ENCODE measurements at places on chromosomes 2 and 18.

DNA sequence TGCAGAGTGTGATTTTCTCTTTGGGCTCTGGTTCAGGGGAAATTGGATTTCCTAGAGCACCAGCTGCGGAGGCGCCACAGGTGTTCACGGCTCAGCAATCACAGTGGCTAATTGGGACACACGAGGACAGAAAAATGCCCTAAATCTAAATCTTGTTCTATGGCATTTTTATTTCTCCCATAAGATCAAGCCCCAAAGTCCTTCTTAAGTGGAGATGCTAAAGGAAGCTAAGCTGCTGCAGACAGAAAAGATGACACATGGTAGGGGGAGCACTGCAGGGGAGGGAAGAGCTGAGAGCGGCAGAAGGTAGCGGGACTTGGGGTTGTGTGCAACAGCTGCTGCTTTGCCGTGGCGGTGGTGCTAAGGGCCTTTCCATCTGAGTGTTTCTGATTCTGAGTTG, 280.6 kb downstream of the MYT1L start:
- no peak for DNase-seq

- DNase-seq: no peak
Observed at GRCh38 chr2:199490049-199490448, 32.3 kb upstream of the SATB2 start.

- no peak for DNase-seq
Observed at GRCh38 chr2:133667085-133667484, 98.8 kb upstream of the NCKAP5 start.

- no peak for DNase-seq
Observed at GRCh38 chr2:135960656-135961551, 24.5 kb downstream of the DARS1 start.

- DNase-seq: no peak
Observed at GRCh38 chr2:132676999-132677398, 7.0 kb upstream of the LYPD1 start.

DNA sequence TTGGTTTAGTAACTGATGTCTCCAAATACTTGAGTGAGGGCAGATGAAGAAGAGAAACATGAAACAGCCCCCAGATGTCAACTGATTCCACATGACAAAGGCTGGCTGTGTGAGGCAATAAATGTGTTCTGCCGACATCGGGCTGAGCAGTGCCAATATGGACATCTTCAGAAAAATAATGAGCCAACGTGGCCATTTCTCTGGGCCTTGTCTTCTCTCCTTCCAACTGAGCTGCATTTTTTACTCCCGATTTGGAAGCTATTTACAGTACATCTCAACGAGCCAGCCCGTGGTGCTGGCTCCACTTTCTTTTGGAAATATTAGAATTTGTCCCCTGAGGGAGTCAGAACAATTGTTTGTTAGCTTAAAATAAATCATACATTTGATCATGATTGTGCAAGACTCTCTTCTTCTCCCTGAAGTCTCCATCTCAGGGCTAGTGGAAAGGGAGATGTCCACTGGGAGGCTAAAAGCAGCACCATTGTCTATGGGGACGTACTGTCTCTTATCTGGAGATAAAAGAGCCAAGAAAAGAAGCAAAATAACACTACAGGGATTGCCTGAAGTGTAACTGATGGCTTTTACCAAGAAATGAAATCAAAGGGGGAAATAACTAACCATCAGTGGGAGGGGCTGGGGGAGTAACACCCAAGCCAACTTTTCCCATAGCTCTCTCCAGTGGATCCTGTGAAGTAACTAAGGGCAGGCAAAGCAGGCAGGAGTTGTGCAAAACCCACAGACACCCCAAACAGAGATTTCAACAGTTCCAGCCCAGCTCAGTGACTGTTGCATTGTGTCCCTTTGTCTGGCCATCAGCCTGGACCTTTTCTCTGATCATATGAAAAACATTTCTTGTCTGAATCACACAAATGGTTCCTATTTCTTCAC, 114.8 kb downstream of the RDH14 start:
- no peak for DNase-seq

DNA sequence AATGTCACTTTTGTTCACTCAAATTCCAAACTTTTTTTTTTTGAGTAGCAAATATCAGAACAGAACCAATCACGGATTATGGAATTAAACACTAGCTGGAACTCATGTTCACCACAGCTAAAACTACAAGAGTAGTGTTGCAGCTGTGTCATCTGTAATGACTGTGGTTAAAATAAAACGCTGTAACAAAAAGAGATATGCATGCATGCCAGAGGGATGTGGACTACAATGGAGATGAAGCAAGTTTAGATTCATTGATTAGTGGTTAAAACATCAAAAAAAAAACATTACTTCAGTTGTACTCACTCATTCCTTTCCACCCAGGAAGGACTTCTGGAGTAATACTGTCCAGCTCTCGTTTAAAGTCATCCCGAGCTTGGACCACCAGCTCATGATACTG, 37.0 kb downstream of the IMMT start:
- no peak for DNase-seq

- DNase-seq: no peak
Observed at GRCh38 chr18:23401400-23402347, 51.4 kb upstream of the RIOK3 start.

- no peak for DNase-seq
Observed at GRCh38 chr18:23884681-23885375, 129.7 kb upstream of the TTC39C start.

GRCh38 chr2:5123582-5124196, 568.5 kb upstream of the SOX11 start:
- no peak for DNase-seq

DNA sequence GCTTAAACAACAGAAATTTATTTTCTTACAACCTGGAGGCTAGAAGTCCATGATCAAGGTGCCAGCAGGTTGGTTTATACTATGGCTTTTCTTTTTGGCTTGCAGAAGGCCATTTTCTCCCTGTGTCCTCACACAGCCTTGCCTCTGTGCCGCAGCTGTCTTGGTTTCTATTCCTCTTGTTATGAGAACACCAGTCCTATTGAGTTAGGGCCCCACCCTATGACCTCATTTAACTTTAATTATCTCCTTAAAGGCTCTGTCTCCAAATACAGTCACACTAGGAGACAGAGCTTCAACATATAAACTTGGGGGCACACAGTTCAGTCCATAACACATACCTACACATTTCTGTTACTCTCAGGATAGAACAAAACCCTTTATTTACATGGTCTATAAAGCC, 17.3 kb upstream of the RHOB start:
- no peak for DNase-seq

- no peak for DNase-seq
Observed at GRCh38 chr2:53407363-53408080, 360.1 kb upstream of the CHAC2 start.

DNA sequence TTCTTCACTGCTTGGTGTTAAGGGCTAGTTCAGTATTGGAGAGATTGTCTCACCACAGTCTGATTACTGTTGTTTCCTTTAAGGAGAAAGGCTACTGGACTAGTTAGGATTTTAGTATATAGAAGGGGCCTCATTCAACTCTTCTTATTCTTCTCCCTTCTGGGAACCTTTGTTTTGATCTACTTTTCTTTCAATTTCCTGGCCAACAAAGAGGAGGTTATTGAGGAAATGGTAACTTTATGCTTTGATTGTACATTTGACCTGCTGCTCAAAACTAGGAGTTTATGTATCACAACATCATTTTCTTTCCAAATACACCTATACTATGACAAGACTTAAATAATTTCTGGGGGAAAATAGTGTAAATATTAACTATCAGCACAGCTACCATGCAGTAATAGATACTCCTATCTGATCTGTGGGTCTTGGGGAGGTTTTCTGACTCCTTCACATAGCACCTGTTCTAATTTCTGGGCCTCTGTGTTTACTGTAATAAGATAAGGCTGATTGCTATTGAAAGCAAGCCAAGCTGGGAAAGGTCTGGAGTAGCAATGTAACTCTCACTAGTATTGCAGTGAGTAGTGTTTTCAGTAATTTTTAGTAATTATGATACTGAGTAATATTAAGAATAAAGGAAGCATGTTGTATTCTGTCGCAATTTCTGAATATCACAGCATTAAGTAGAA, 395.3 kb downstream of the NUP35 start:
- no peak for DNase-seq

DNA sequence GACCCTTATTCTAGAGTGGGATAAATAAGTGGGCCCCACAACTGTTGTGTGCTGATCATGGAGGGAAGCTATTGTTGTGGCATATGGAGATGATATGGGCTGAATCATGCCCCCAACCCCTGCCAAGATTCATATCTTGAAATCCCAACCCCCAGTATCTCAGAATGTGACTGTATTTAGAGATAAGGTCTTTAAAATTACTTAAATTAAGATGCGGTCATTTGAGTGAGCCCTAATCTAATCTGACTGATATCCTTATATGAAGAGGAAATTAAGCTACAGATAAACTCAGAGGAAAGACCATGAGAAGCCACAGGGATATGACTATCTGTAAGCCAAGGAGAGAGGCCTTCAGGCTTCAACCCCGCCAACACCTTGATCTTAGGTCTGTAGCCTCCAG, 188.3 kb upstream of the RND3 start:
- no peak for DNase-seq

GRCh38 chr2:122251158-122251557, 495.7 kb downstream of the TSN start:
- no peak for DNase-seq

DNA sequence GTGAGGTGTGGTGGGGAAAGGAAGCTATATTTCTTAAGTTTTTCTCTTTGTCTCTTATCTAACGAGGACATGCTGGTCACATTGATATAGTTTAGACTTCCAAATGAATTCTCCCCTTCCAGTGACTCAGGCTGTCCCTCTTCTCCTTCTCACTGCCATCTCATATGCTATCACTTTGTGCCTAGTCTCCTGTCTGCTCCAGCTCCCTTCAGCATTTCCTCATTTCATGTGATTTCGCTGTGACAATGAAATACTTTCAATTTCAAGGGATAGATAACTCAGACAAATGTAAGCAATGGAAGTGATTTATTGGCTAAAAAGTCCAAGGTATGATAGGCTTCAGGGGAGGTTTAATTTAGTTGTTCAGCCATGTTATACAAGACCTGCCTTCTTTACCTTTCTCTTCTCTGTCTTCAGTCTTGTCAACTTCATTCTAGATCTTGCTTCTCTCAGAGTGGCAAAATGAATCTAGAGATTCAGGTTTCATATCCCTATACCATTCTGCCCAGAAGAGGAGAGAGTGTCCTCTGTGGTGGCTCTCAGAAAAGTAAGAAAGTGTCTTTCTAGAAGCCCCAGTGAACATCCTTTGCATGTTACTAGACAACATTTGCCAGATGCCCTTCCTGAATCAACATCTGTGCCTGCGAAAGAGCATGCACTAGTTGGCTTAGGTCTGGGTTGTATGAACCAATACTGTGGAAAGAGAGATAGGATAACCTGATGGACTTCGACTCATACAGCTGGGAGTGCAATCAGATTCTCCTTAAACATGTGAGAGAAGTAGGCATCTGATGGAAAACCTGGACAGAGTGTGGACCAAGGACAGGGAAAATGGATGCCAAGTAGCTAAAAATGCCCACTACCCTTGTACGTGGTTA, 29.9 kb upstream of the GPR155 start:
- DNase-seq: no peak

DNA sequence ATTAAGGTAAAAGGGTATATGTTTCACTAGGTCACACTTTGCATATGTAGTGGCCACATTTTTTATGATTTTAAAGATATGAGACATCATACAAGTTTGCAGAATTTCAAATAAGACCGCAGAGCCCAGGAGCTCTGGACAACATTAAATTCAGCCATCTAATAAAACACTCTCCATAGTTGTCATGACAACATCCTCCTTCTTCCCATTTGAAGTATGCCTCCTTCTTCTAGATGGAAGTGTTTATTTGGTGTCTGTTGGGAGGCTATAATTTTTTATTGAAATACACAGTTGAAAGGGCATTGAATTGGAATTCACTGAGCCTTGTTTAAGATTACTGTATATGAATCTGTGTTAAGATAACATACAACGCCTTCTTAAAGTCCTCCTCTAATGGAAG, 467.3 kb downstream of the CMPK2 start:
- no peak for DNase-seq

- DNase-seq: no peak
Observed at GRCh38 chr2:144377914-144378313, 142.0 kb downstream of the ZEB2 start.

DNA sequence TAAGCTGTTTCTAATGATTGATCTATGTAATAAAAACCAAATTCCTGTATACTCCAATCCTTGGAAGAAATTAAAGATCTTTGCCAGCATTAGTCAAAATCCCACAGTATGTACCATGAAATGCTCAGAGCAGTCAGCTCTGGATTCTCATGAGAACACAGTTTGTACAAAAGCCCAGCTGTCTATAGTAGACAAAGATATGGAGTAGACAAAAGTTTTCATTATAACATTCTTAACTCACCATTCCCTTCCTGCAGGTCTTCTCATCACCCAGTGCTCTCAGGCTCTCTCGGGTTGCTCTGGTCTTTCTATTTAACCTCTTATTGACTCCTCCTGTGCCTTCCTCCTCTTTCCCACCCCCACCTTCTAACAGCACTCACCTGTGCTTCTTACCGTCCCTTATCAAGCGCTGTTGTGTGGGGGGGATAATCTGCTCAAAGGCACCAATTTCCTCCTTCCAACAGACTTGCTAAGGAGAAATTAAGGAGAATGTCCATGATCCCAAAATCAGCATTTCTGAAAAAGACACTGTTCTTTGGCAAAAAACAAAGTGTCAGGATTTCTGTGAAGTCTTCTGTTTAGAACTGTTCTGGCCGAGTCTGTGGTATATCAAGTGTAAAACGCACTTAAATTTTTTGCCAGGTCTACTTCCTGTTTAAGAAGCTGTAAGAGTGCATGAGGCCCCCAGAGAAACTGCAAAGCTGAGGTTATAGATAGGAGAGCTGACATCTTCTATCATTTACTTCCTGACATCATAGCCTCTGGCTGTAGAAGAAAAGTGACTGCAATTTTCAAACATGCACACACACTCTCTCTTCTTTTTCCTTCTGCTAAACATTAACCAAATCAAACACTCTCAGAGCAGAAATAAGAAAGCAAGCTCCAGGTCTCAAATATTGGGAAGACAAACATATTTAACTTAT, 144.1 kb downstream of the EVA1A start:
- no peak for DNase-seq

- peak; percentile 92 for DNase-seq
Observed at GRCh38 chr2:676647-677055, 555 bp downstream of the TMEM18 start.

DNA sequence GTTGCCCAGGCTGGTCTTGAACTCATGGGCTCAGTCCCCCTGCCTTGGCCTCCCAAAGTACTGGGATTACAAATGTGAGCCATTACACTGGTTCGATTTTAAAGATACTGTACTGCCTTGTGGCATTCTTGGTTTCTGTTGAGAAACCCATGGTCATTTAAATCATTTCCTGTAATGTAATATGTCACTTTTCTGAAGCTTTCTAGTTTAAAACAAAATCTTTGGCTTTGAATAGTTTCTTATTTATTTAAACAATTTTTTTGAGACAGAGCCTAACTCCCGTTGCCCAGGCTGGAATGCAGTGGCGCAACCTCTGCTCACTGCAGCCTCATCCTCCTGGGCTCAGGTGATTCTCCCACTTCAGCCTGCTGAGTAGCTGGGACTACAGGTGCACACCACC, 8.9 kb downstream of the ZNF512 start:
- DNase-seq: no peak

GRCh38 chr2:149430743-149431736, 100.7 kb downstream of the LYPD6 start:
- no peak for DNase-seq

GRCh38 chr18:73945130-73945792, 202.4 kb downstream of the FBXO15 start:
- no peak for DNase-seq
